ENCODE measurements at places on chromosomes 5 and 9. TPM values are rescaled to one million over a fixed set of nuclear protein-coding genes. Genes with fewer than 3 reads are reported as not detected.

DNA sequence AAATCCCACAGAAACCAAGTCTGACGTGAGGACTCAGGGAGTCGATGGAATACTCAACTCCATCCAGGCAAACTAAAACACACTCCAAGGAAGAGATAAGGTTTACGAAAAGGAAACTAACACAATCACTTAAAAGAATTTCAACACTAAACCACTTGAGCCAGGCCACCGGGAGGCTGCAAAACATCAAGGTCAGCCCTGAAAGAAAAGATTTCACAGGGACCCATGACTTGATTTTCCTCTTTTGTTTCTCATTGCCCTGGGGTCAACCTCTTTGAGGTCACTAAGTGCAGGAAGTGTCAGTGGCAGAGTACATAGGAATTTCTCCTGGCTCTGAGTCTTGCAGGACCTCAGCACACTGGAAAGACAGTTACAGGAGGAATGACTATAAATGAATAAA is 77.8 kb upstream of the TARS1 start:
- DNase-seq = no peak

GRCh38 chr5:83857341-83857740 is 136.7 kb upstream of the HAPLN1 start:
- no peak for DNase-seq

DNA sequence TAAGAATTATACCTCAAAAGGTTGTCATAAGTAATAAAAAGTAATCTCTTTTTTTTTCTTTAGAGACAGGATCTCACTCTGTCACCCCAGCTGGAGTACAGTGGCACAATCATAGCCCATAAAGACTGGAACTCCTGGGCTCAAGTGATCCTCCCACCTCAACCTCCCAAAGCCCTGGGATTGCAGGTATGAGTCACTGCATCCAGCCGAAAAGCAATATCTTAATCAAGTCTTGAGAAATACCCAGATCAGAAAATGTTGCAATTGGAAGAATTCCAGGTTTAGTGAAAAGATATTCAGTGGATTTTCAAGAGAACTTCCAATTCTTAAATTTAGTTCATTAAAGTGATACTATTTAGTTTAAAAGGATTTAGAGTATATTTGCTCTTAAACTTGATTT is 40.9 kb upstream of the IDNK start:
- no peak for DNase-seq

GRCh38 chr9:34443976-34444375 is 14.4 kb downstream of the FAM219A start:
- no peak for DNase-seq

Gene BICD2
- 30.4 TPM for total RNA-seq

Gene LMBRD2
- total RNA-seq = 8.3 TPM
